ENCODE measurements at places on chromosomes 13 and 19. TPM values are rescaled to one million over a fixed set of nuclear protein-coding genes. Genes with fewer than 3 reads are reported as not detected.

- no peak overlapping the region for H3K4me3 ChIP-seq
- DNase-seq = no peak
These were observed 22.2 kb downstream of the CCDC169 start for GRCh38 chr13:36275190-36276002.

GRCh38 chr13:85663856-85664255 lies 135.4 kb downstream of the SLITRK6 start:
- no peak for DNase-seq
- H3K36me3 ChIP-seq = no peaks in the 10 kb centered on the region
- no peak overlapping the region for H3K27ac ChIP-seq
- no peaks in the 10 kb centered on the region for H3K4me1 ChIP-seq
- H3K27me3 ChIP-seq = no peaks in the 10 kb centered on the region

DNA sequence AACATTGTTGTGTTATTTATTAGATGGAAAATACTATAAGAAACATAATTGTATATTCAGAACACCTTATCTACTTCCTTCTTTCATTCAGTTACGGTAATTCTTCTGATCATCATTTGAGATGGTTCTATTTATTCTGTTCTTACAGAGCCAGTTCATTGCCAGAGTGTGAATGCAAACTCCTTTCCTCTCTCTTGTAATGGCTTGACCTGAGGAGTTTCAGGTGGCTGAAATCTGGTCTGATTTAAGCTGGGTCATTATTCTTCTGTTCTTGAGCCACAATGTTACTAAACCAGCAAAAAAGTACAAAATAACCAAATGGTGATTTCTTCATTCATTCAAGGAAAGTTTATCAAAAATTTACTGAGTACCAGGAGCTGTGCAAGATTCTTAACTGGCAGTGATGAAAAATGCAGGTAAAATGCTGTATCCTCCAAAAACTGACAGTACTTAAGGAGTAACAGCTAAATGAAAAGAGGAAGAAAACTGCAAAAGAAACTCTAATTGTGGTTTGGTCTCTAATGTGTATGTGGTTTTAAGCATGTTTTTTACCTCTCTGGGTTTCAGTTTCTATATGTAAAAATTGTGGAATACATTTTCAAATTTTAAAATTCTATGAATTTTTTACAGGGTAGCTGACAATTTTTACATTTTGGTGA lies 182.4 kb upstream of the UFM1 start:
- H3K4me3 ChIP-seq = no peak overlapping the region
- no peaks in the 10 kb centered on the region for H3K36me3 ChIP-seq
- no peaks in the 10 kb centered on the region for H3K4me1 ChIP-seq
- no peak for DNase-seq
- H3K27ac ChIP-seq = no peak overlapping the region

DNA sequence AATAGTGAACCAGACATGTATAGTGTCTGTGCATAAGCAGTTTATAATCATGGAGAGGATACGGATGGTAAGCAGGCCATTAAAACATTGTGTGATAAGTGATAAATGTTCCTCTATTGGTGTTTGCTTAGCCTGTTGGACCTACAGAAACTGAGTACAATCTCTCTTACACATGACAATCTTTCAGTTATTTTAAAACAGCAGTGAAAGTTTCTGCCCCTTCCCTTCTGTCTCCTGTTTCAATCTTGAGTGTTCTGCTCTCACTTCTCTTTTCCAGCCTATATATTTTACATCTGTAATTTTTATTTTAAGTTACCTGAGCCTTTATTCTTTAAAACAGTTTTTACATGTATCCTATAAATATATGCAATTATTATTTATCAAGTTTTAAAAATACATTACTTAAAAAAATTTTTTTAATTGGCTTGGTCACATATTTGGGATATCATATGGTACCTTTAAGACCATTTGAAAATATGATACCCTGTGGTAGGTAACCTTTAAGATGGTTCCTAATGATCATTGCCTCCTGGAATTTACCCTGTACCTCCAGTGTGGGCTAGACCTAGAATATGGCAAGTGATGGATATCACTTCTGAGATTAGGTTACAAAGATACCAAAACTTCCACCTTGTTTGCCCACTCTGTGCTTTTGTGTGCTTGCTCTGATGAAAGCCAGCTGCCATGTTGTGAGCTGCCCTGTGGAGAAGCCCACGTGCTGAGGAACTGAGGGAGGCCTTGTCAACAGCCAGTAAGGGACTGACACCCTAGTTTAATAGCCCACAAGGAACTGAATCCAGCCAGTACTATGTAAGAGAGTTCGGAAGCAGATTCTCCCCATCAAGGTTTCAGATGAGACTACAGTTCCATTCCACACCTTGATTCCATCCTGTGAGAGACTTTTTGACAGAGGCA lies 99.3 kb downstream of the DHRS12 start:
- no peak for DNase-seq
- H3K27ac ChIP-seq = no peak overlapping the region
- no peak overlapping the region for H3K4me3 ChIP-seq
- H3K36me3 ChIP-seq = no peaks in the 10 kb centered on the region
- no peaks in the 10 kb centered on the region for H3K27me3 ChIP-seq

BRME1 gene
- not detected for total RNA-seq

CYP4F8 gene
- not detected for total RNA-seq

GRCh38 chr19:56597696-56598095 lies 2.6 kb downstream of the ZNF71 start:
- H3K4me1 ChIP-seq = no peaks in the 10 kb centered on the region
- H3K27ac ChIP-seq = no peak overlapping the region
- no peak for DNase-seq

GRCh38 chr13:113601166-113602070 lies 16.9 kb downstream of the TFDP1 start:
- no peaks in the 10 kb centered on the region for H3K27me3 ChIP-seq
- no peak overlapping the region for H3K27ac ChIP-seq
- no peaks in the 10 kb centered on the region for H3K4me1 ChIP-seq
- no peak overlapping the region for H3K4me3 ChIP-seq
- DNase-seq = no peak

DNA sequence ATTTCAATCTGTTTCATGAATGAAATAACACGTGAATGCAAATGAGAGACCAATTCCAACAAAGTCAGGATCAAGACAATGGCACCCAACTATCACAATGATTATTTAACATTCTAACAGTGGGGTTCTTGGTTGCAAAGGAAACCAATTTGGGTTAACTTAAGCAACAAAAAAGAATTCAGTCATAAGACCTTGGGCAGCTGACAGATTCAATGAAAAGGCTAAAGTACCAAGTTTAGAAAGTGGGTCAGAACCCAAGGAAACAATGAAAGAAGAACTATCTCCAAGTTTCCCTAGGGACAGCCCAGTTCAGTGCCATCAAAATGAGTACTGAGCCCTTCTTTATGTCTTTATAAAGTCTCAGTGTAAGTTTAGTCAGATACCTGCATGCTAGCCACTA lies 17.5 kb upstream of the SIGLEC14 start:
- DNase-seq = no peak
- no peaks in the 10 kb centered on the region for H3K4me1 ChIP-seq

CEACAM4 gene
- not detected for total RNA-seq

BRSK1 gene
- 6.5 TPM for total RNA-seq

DKKL1 gene
- total RNA-seq = not detected

GRCh38 chr19:35346193-35347052 lies 1.3 kb upstream of the FFAR1 start:
- H3K27ac ChIP-seq = no peak overlapping the region
- no peaks in the 10 kb centered on the region for H3K27me3 ChIP-seq
- H3K36me3 ChIP-seq = no peaks in the 10 kb centered on the region
- peak; percentile 61 for DNase-seq

- DNase-seq = no peak
- no peaks in the 10 kb centered on the region for H3K4me1 ChIP-seq
- no peaks in the 10 kb centered on the region for H3K36me3 ChIP-seq
- H3K4me3 ChIP-seq = no peak overlapping the region
- H3K27ac ChIP-seq = no peak overlapping the region
- H3K27me3 ChIP-seq = no peaks in the 10 kb centered on the region
These were observed 177.4 kb upstream of the OBI1 start for GRCh38 chr13:78836238-78836784.

RNF17 gene
- total RNA-seq = not detected

- H3K4me1 ChIP-seq = peaks cover 29% of the 10 kb centered on the region
- H3K27me3 ChIP-seq = no peaks in the 10 kb centered on the region
- H3K36me3 ChIP-seq = peaks cover 11% of the 10 kb centered on the region
- DNase-seq = no peak
- H3K27ac ChIP-seq = peak overlapping the region; percentile 44
These were observed 631 bp downstream of the TRMT1 start for GRCh38 chr19:13115936-13116281.

DNA sequence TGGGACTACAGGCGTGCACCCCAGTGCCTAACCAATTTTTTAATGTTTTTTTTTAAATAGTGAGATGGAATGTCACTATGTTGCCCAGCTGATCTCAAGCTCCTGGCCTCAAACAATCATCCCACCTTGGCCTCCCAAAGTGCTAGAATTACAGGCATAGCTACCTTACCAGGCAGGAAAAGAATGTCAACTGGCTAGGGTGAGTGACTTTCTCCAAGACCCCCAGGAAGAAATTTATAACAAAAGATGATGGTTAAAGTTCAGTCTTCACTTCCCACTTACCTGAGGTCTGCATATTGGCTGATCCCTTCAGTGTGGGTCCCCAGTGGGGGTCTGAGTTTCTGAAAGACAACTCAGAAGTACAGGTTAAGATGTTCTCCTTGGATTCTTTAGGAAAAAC lies 893.0 kb downstream of the UQCRFS1 start:
- H3K4me3 ChIP-seq = no peak overlapping the region
- no peak overlapping the region for H3K27ac ChIP-seq
- DNase-seq = no peak

DNA sequence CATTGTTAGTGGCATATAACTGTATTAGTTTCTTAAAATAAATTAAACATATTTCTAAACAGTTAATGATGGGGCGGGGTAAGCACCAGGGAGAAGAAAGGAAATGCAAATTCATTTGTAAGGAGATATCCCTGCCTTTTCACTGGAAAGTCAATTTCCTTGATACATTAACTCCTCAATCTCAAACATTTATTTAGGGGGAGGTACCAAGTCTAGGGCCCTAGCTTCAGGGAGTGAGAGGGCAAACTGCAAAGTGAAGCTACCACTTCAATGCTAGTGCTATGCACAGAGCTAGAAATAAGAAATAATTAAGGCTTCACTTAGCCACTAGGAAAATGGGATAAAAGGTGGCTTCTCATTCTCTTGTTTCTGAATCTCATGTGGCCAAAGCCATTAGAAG lies 115.3 kb upstream of the FNDC3A start:
- DNase-seq = no peak
- H3K27me3 ChIP-seq = no peaks in the 10 kb centered on the region
- H3K4me1 ChIP-seq = no peaks in the 10 kb centered on the region
- H3K36me3 ChIP-seq = no peaks in the 10 kb centered on the region
- no peak overlapping the region for H3K4me3 ChIP-seq

KEAP1 gene
- 57.8 TPM for total RNA-seq

PGLYRP1 gene
- total RNA-seq = not detected

GRCh38 chr19:47255879-47256692 lies at the start of gene CCDC9:
CCDC9 (plus strand) TSS chr19:47256525; CDS start chr19:47258401, 1,876 bp downstream.
- DNase-seq = peak; percentile 88
- no peaks in the 10 kb centered on the region for H3K4me1 ChIP-seq
- peaks cover 22% of the 10 kb centered on the region for H3K36me3 ChIP-seq
- H3K27me3 ChIP-seq = no peaks in the 10 kb centered on the region
- H3K27ac ChIP-seq = peak within 1 kb of the TSS; percentile 98

- no peaks in the 10 kb centered on the region for H3K4me1 ChIP-seq
- H3K36me3 ChIP-seq = peaks cover 13% of the 10 kb centered on the region
- no peak overlapping the region for H3K27ac ChIP-seq
- no peak for DNase-seq
- H3K27me3 ChIP-seq = no peaks in the 10 kb centered on the region
- no peak overlapping the region for H3K4me3 ChIP-seq
These were observed 146.6 kb downstream of the RNF17 start for GRCh38 chr13:24910502-24911132.

DNA sequence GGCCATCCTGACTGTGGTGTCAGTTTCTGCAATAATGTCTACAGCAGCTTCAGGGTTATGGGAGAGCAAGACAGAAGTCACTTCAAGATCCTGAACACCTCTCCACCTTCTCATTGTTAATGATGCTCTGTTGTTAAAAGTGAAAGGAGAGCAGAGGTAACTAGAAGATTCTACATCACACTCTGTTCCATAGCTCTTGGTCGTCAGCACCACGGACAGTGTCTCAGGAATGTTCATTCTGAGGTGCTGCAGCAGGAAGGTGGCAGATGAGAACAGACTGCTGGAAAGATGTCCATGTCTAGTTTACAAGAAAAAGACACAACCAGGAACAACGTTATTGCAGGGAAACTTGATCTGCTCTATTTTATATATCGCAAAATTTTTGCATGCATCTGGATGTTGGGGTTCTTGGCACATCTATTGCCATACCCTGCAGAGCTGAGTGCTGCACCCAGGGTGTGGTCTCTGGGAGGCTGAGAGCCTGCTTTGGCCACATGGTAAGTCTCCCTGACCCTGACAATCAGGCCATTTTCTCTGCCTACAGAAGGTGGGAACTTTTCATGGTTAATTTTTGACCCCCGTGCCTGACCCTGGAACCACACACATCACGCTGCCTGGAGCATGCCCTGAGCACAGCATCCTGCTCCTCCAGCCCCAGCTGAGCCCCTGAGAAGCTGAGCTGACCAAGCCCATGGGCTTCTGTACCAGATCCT lies 12.7 kb downstream of the CEACAM21 start:
- no peaks in the 10 kb centered on the region for H3K36me3 ChIP-seq
- no peak overlapping the region for H3K4me3 ChIP-seq
- no peaks in the 10 kb centered on the region for H3K27me3 ChIP-seq
- no peak overlapping the region for H3K27ac ChIP-seq

COG3 gene
- 5.7 TPM for total RNA-seq

DNA sequence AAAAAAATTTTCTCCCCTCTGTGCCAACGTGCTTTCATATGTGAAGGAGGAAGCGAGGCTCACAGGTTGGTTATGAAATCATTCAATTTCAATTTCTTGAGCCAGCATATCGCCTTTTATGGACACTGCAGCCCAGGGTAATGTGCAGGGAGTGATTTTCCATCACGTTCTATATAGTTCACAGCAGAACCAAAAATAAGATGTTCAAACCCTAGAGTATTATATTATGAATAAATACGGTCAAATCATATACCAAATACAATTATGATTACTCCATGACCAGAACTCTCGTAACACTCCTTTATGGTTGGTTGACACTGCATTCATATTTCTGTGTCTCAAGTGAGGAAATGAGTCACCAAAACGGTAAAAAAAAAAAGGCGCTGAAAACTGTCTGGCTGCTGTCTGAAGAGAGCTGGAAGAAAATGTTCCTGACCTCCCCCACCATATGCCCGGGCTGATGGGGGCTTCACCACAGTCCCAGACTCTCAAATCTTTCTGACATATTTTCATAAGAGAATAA lies 75.8 kb upstream of the UBAC2 start:
- peak overlapping the region; percentile 8 for H3K4me3 ChIP-seq
- H3K27ac ChIP-seq = peak overlapping the region; percentile 69
- H3K36me3 ChIP-seq = no peaks in the 10 kb centered on the region
- no peaks in the 10 kb centered on the region for H3K4me1 ChIP-seq
